T follicular helper cell (primary cell): ENCODE measurements at places on chromosomes 2 and 18.

- peak; percentile 21 for DNase-seq
These were observed 638 bp downstream of the RPS7 start for GRCh38 chr2:3575534-3576262.

- no peak for DNase-seq
These were observed 99.7 kb upstream of the OTOS start for GRCh38 chr2:240240017-240240734.

DNA sequence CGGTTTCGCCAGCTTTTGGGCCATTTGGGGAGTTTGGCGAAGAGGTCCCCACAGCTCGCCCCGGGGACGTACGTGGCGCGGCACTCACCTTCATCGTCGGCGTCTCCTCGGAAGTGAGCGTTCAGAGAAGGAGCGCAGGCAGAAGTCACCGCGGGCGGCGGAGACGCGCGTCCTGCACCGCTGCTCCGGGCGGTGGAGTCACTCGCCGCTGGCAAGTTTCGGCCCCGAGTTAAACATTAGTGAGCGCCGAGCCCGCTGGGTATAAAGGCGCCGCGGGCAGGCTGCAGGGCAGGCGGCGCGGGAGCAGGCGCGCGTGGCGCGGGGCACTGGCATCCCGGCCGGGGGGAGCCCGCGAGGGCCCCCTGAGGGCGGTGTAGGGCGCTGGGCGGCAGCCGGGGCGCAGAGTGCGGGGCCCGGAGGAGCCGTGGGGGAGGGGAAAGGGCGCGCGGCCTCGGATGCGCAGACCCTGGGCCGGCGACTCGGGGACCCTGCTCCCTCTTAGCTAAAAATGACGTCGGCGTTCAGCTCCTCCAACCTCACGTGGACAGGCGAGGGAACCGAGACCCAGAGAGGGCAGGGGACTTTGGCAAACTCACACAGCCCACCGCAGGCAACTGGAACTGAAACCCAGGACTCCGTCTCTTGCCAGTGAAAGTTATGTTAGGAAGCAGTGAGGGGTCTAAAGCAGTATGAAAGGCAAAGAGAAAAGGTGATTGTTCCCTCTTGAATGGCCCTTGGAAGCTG, at the start of gene DPP4:
DPP4 (minus strand) TSS at position 328 of the 744 bp plus-strand sequence; CDS start at position 94, 234 bp downstream.
- DNase-seq: peak; percentile 17

DNA sequence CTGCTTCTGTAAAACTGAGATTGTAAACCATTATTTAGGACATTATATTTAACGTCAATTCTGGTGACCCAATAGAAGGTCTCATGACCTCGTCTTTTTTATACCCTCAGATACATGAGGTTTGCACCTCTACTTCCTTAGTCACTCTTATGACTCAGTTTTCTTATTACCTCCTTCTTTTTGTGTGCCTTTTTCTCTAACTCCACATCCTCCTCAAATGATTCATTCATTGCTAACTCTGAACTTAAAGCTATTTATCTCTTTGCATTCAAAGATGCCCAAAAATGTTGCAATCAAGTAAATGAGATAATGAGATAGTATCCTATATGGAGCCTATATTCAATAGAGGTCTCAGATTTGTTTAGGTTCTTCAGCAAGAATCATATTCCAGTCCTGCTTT, 121.0 kb upstream of the KYNU start:
- DNase-seq: no peak

DNA sequence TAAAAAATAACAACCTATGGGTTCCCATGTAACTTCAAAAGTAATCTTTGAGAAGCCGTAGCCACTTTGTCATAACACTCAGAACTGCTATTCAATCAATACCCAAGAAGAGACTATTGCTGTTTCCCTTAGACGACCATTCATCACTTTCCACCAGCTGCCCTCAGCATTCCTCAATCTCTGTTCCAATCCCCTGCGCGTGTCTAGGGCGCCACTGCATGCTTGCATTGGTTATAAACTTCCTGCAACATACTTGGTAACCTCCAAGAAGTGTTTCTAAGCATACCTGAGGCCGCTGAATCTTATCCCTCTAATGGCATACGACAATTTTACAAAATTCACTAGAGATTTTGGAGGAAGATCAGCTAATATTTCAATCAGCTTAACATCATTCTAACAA, 134.2 kb downstream of the LAMA1 start:
- no peak for DNase-seq

DNA sequence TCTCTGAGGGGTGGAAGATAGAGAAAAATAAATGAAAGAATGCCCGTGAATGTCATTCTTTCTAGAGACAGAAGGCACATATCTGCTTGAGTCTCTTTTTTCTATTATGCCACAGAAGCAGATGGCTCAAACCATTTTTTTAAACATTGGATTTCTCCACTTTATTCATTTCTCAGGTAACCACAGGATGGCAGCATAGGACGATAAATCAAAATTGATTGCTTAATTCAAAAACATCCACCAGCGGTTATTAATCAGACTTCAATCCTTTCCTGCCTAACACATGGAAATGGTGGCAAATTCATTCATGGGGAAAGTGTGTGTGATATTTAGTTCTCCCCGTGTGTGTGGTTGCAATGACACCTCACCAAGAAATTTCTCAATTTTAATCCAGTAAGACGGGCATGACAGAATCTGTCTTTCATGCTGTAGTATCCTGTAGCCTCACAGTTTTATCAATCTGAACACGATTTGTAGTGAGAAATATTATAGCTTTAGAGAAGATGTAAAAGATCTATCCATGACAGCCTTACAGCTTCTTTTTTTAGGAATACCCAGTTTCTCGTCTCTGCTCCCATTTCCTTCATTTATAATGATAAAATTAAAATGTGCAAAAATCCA, 72.2 kb downstream of the DSC3 start:
- DNase-seq: no peak

GRCh38 chr2:74646201-74646600, 1.9 kb downstream of the M1AP start:
- DNase-seq: no peak

DNA sequence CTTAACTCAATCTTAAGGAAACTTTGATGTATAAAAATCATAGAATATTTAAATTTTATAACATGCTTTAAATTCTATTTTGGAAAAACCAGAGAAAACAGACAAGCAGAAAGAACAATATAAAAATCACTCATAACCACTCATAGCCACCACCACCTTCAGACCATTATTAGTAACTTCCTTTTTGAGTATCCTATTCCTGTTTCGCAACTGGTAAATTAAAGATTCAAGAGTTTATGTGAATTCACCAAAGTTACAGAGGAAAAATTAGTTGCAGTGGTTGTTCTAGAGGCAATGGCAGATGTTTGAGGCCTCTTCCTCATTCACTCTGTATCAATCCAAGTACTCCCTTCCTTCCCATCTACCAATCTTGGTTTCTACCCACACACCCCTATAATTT, 49.3 kb upstream of the PROKR1 start:
- no peak for DNase-seq
